ENCODE measurements at places on chromosomes 12 and 14.
A peak's percentile ranks its signal among the peaks of the same experiment; 100 is the strongest.

DNA sequence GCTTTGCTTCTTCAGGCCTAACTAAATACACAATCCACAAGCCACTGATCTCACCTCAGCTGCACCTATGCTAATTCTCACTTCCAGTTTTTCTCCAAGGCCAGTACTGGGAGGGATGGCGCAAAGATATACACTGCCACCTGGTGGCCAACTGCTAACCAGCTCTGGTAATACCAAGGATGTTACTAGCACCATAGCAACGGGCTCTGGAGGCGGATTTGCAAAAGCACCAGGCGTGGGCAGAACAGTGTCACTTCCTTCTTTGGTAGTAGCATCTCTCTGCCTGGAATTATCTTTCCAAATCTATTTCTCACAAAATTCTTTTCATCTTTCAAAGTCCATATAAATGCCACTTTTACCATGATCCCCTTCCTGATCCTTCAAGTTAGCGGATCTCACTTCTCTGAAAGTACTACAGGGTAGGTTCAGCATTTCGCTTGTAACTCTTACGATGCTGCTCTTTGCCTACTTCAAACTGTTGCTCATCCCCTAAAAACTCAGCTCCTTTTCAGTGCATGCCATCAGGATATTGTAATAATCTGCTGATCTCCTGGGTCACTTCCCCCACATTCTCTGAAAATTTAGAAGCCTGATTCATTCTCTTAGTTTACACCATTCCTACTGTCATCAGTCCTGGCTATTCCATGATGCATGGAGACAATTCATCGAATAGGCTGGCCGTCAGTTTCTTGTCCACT, 37.1 kb upstream of the FOXJ2 start:
- peak; percentile 99 for ATAC-seq

DNA sequence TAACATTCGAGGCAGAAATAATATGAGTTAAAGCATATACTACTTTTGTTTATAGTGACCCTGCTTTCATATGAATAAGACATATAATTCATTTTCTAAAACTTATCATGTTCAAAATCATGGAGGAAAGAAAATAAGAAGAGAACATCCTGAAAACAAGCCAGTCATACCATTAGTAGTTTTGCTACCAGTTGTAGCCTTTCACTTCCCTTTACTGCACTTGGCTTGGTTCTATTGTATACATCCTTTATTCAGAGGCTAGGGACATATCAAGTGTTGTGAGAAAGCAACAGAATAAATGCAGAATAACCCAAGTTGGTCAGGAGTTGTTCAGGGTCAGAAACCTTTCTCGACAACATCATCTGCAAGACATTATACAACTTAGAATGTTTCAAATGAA, 598.7 kb downstream of the SOX5 start:
- no peak for ATAC-seq

DNA sequence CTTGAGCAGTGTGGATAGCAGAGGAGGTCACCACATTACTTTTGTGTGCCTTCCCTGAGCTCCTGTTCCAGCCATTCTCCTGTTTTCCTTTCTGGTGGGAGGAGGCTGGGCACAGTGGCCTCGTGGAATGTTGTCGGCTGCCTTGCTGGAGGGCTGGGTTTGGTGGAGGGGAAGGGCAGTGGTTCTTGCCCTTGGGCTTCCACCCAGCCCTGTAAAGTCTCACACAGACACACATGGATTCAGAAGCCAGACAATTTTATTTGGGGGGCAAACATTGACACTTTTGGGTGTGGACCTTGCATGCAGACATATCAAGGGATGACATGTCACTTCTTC, 866 bp downstream of the NPFF start:
- no peak for ATAC-seq

DNA sequence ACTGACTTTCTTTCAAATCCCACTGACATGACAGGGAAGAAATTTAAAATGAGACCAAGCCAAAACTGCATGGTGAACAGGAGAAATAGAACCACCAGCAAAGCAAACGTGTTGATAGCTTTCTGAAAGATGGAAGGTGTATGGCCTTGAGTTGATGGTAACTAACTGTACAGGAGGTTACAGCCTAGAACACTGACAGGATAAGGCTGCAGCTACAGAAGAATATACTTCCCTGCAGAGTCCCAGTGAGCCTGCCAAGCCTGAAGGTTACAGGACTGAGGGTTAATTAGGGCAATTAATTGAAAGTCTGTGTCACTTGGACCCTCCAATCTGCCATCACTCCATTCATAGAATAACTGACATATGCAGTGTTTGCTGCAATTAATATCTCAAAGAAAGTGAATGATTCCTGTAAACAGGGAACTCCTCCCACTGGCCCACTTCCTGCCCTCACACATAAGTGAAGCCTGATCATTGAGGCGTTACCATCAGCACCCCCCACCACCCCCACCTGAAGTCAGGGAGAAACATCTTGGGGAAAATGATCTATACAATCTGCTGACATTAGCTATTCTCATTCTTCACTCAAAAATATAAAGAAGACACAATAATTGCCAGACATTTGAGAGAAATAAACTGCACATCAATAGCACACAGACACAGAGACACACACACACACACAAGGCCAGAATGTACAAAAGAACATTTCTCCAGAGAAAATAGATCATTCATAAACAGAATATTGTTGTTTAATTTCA, 73.4 kb downstream of the GTF2A1 start:
- ATAC-seq: no peak

DNA sequence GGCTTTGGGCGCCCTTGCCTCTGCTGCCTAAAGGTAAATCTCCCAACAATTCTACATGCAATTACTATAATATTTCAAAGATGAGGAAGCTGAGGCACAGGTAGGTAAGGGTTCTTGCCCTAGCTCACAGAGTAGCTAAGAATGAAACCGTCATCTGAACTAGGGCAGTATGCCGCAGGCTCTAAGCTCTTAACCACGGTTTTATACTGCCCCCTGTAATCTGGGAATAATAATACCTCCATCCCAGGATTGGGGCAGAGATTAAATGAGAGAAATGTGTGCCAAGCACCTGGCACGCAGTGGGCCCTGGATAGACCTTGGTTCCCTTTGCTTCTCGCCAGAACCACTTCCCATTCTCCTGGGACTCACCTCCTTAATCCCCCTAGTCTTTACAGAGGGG, 1.5 kb upstream of the HRK start:
- ATAC-seq: peak; percentile 40

GRCh38 chr12:60278209-60278608, 682.4 kb downstream of the SLC16A7 start:
- ATAC-seq: no peak

DNA sequence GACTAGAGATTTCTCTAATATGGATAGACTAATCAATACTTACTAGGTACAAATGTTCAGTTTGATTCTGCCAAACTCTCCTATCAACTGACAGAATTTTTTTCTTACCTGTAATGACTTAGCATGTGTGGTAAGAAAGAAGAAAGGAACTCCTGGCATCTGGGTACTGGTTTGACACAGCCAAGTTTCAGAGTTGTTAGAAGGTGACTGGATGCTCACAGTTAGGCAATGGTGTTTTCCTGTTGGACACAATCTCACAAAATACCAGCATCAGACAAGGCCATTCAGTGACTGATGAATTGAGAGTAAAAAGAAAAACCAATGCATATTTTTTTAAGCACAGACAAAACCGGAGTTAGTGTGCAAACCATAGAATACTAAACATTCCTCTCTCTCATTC, 4.2 kb downstream of the MUCL1 start:
- no peak for ATAC-seq

DNA sequence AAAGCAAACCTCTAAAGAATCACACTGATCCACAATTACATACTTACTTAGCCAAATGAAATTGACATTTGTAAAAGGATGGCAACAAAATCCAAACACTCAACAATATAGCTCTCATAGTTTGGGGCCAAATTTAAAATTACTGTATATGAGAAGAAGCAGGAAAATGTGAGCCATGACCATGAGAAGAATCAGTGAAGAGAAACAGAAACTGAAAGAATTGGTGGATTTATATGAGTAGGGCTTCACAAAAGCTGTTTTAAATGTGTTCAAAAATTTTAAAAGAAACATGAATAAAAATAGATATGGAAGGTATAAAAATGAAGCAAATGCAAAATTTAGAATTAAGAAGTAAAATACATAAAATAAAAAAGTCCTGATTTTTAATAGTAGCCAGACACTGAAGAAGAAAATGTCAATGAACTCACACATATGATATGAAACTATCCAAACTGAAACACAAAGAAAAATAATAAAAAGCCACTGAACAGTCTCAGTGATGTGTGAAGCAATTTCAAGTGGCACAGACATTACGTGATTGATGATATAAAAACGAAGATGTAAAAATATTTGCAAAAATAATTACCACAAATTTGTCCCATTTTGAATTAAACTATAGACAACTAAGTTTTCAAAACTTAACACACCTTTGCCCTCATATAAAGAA, 87.9 kb upstream of the MDGA2 start:
- ATAC-seq: no peak

GRCh38 chr12:24135158-24135850, 185.8 kb upstream of the SOX5 start:
- no peak for ATAC-seq

DNA sequence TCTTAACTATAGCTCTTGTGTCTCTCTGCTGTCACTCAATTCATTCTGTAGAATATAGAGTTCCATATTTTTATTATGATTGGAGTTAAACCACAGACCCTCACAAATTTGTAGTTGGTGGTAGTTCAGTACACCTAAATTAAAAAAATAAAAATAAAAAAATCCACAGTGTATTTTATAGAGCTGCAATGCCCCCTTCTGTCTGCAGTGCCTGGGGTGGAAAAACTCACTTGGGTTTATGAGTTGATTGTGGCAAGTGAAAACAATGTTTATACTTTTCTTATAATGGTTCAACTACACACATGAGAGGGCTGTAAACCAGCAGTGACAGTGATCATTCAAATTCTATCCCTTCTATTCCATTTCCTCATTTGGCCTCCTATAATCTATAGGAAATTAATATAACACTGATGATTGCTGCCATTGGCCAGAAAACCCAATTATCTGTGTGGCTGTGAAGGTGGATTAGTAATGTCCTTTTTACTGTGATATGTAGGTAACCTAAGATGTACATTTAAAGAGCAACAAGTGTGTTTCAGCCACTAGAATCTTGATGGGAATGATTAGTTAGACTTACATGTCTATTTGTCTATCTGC, 166.9 kb upstream of the LRIG3 start:
- peak; percentile 35 for ATAC-seq

- ATAC-seq: no peak
These were observed 13.4 kb upstream of the PCNX1 start for GRCh38 chr14:70893858-70894291.

GRCh38 chr12:13503094-13503835, 306.7 kb downstream of the EMP1 start:
- ATAC-seq: no peak

GRCh38 chr12:26198742-26199141, 3.4 kb downstream of the SSPN start:
- peak; percentile 62 for ATAC-seq

DNA sequence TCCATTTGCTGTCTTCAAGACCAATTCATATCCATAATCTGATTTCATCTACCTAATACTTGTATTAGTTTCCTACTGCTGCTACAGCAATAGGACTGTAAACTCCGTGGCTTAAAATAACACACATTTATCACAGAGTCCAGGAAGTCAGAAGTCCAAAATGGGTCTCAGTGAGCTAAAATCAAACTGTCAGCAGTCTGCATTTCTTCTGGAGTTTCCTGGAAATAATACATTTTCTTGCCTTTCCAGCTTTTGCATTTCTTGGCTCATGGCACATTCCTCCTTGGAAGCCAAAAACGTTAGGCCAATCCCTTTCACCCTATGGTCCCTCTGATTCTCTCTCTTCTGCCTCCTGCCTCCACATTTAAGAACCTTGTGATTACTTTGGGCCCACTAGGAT, 239.8 kb downstream of the PRKD1 start:
- ATAC-seq: no peak

DNA sequence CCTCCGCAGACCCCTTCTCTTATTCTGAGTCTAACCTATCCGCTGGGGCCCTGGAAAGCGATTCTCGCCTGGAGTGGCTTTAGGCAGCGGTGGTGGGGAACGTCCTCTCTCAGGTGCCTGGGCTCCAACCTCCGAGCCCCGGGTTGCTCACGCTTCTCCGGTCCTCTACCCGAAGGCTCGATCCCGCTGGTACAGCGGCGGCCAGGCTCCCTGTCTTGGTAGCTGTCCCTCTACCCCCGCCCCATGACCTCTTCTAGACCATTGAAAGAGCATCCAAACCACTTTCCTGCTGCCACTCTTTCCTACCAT, 505 bp upstream of the HEBP1 start:
- ATAC-seq: peak; percentile 75

GRCh38 chr14:64623554-64624165, 73.9 kb downstream of the PPP1R36 start:
- no peak for ATAC-seq
